Activated T-helper 1 cell treated with Interleukin-2 at 50 U/mL for 16 hours (primary cell): ENCODE measurements at places on chromosomes 4 and X.
A peak's percentile ranks its signal among the peaks of the same experiment; 100 is the strongest.

DNA sequence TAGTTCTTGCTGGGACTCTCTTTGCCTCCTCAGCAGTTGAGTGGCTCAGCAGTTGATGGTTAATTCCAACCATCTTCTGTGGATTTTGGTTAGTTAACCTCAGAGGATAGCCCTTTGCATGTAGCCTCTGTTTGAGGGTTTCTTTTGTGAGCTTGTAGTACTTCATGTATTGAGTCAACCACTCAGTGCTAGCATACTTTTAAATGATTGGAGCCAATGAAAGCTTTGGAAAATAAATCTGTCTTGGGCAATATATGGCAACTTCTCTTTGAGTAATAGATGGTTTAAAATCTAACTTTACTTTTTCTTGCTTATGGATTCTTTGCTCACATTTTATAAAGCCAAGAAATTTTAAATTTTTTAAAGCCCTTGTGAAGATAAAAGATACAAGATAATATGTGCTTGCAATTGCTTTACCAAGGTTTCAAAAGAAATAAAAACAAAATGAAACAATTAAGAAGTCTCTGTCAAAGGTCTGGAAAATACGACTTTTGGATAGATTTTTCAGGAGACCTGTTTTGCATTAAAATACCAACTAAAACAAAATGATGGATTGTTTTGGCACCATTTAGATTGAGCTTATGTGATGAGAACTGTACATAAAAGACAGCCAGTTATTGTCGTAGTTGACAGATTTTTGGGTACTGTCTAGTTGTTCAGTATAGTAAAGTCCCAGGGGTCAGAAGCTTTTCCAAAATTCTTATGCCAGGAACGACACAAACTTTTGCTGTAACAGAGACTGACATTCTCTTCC is 181.9 kb downstream of the SPRY1 start:
- no peak for DNase-seq

- no peak for DNase-seq
Measured at GRCh38 chr4:76691807-76692582, 205.9 kb downstream of the SOWAHB start.

GRCh38 chr4:155179216-155179615 is 29.2 kb upstream of the NPY2R start:
- no peak for DNase-seq

GRCh38 chr4:119589165-119589564 is 39.4 kb downstream of the PDE5A start:
- DNase-seq: no peak

DNA sequence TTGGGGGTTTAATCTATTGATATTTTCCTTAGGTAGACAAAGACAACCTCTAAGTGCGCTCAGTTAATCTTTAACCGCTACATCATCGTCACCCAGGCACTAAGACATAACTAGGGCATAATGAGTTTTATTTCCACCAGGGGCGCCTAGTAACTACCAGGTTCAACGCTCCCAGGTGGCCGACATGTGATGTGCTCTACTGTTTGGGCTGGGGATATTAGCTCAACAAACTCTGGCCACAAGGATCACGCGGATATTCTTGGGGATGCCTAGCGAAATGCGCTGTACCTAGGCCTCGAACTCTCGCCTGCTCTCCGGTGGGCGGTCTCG is 915 bp upstream of the RAB33B start:
- DNase-seq: peak; percentile 44

DNA sequence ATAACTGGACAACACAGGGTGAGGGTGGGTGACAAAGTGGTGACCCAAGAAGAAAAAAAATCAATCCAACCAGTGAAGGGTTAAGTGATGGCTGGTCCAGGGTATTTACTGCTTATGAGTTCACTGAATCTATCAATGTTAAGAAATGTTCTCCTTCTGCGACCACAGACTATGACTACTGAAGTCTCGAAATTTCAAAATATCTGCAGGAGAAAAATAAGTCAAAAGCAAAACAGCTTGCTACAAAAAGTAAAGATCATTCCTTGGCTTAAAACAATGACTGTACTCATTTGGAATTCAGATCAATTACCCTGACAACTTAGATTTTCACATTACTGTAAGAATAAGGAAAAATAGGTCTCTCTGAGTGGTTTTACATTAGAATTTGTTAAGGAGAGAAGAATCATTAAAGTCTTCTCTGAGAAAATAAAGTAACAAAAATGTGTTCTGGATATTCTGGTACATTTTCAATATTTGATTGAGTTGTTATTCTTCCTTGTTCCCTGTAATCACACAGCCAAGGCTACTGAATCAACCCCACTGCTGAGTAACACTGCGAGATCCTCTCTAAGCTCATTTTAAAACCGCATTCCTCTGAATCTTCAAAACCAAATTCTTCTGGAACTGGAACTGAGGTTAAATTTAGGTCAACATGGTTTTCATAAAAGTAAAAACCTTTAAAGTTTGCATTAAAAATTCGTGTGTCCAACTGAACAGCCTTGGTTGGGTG is 22.7 kb downstream of the SMPX start:
- no peak for DNase-seq

DNA sequence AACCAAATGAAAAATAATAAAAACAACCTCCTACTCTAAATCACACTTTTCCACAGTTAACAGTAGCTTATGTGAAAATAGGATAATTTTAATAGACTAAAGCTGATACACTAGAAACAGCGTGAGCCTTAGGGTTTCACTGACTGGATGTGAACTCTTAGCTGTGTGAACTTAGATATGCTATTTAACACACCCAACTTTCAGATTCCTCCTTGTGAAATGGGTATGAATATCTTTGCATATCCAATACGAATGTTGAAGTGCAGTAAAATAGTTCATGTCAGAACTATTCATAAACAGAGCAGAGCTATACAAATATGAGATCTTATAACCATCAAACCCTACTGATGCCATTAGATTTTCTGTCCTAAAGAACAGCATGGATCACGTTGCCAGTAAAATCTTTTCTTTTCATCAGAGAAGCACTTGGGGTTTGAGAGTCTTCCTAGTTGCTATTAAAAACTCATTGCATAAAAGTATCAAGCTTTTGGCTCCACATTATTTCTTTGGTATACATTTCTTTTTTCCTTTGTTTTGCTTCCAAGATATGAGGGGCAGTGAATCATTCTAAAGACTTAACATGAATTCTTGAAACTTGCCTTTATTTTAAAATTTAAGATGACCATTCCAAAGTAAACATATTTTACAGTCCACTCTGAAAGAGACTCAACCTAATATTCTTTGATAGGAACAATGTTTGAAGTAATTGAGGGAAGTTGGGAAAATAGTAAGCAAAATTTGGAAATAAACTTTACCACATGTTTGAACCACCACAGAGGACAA is 102.4 kb downstream of the CPE start:
- DNase-seq: no peak

DNA sequence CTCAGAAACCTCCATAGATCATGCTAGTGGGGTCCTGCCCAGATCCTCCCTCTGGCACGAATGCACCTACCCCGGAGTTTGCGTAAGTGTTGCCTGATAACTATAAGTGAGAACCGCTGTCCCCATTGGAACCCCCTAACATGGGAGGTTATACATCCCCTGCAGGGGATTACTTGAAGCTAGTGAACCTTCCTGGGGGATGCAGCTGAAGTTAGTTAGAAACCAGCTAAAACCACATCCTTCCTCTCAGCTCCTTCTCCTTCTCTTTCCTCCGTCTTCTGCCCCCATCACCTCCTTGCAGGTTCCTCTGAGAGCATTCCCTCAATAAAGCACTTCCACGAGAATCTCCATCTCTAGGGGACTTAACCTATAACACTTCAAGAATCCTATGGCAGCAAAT is 95.0 kb downstream of the ZNF827 start:
- DNase-seq: no peak

DNA sequence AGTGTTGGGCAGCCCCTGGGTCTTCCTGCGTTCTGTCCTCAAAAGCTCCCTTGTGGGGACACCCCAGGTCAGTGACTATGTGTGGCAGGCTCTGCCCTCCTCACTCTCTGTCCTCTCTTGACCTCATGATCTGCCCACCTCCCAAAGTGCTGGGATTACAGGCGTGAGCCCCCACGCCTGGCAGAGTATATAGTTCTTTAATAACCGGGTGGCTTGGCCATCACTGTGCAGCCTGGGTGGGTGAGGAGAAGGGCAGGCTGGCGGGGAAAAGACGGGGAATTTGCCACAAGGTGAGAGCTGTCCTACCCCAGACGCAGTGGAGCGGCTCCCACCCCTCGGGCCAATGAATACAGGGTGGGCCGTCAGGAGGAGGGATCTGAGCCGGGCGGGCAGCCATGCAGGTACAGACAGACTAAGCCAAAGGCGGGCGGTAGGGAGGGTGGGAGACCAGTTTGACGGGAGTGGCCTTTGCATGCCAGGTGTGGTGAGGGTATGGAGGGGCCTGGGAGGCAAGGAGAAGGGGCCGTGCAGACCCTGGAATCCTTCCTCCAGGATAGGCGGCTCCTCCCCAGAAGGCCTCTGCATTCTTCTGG is 2.5 kb downstream of the SH3BP2 start:
- no peak for DNase-seq

- DNase-seq: no peak
Measured at GRCh38 chrX:114787061-114787460, 203.2 kb downstream of the HTR2C start.

- no peak for DNase-seq
Measured at GRCh38 chr4:54937501-54937900, 187.9 kb downstream of the KDR start.

GRCh38 chr4:129264008-129264657 is 168.2 kb downstream of the C4orf33 start:
- no peak for DNase-seq

DNA sequence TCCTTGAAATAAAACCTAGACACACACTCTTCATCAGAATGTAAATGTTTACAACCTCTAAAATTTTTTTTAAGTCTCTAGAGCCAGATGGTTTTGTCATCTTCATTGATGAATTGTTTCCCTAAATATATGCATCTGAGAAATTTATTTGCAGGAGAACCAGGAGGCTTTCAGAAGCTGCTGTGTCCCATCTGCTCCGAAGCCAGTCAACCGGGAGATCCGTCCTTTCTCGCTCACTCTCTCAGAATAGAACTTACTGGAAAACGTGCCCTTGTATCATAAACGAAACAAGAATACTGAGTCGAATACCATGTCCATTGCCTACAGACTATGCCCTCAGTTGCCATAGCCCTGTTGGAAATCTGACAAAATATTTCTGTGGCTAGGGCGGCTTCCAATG is 103.5 kb downstream of the SLC34A2 start:
- DNase-seq: no peak

DNA sequence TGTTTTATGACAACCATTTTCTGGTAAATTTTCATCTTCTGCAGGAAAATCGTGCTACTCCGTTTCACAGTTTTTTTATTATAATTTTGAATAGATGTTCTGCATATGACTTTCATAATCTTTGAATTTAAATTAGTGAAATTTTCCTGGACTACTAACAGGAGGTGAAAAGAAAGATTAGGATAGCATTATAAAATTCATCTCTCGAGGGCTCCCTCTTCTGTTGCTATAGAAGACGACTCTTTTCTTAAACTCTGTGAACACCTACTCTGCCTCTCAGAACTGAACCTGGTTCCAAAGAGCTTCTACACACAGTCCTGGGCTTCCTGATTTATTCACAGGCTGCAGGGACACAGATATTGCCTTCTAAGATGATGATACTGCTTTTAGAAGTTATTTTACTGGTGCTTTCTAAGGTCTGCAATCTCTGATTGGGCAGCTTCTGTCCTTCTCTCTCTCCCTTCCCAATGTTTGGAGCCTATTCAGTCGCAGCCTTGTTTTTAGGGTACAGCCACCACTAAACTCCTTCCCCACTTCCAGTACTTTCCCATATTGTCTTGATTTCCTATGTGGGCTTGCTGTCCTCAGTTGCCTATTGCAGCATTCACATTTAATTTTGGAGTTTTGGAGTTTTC is 10.1 kb upstream of the SAP30 start:
- DNase-seq: no peak

- no peak for DNase-seq
Measured at GRCh38 chrX:3252744-3253143, 93.7 kb downstream of the MXRA5 start.

GRCh38 chr4:123090886-123091285 is 168.5 kb upstream of the NUDT6 start:
- DNase-seq: no peak

DNA sequence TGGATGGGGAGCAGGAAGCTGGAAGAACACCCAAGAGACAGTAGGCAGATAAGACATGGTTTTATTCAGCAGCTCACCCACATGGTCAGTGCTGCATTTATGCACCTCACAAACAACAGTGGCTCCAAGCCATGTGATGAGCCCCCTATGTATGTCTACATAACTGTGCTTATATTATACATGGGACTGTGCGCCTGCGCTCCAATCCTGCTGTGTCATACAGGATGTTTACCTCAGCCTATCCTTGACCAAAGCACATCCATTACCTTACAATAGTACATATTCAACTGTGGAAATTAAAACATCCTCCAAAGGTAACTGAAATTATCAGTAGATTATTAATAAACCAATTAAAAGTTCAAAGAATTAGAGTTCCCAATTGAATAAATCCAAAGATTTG is 44.1 kb upstream of the SGMS2 start:
- no peak for DNase-seq

DNA sequence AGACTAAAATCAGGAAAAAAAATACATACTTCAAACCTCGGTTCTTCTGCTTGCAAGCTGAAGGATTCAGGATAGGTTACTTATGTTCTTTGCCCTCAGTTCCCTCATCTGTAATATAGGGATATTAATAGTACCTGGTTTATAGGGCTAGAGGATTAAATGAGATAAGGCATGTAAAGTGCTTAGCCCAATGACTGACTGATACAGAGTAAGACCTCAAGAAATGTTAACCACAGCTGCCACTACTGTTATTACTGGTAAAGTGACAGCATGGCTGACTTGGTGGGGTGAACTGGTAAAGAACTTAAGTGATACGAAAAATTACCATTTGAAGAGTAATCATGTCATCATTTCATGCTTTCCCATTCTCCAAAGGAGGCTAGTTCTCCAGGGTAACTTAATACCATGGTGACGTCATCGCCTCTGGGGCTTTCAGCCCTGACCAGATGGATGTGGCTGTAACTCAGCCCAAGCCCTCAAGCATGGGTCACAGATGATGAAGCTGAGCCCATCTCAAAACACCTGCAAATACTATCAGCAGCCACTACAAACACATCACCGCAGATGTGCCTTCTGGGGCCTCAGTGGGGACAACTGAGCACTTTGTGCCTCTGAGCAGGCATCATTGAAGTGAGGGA is 44.5 kb upstream of the SCML1 start:
- no peak for DNase-seq

DNA sequence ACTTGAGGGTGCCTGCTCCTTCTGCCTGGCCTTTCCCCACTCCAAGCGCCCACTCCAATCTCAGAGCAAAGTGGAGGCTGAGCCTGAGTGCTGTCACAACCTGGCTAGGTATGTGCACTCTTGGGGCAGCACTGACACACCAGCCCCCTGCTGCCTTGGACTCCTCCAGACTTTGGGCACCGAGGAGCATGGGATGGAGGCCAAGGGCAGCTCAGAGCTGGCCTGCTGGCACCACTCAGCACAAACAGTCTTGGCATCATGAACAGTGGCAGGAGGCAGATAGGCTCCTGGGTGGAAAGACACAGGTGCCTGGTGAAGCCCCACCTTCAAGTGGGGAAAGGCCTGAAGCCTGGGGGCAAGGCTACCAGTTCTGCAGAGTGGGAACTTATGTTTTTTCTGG is 91.8 kb downstream of the KCNIP4 start:
- no peak for DNase-seq
